ENCODE measurements at places on chromosomes 3 and 15.

- no peak for DNase-seq
Observed at GRCh38 chr3:114953800-114954199, 193.3 kb downstream of the ZBTB20 start.

DNA sequence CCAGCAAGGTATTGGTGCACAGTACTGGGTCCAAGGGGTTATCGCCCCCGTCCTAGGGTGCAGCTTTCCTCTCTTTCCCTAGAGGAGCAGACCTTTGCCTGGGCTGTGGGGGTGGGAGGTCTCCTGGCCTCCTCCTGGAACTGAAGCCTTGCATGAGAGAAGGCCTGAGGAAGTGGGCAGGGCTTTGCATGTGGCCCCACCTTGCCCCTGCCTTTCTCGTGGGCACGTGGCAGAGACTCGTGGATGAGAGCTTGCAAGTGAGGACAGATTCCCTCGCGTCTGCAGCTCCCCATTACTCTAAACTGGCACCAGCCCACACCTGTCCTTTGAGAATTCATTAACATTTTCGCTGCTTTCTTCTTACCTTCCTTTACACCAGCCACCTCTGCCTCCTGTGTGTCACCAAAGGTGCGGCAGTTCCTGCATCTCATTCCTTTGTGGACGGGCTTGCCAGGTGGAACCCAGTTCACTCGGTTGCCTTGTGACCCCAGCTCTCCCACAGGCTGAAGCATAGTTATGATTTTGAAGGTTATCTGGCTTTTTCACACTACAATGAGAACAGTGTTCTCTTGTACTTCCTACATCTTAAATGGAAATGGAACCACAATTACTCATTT lies 40.9 kb upstream of the NR2C2 start:
- no peak for DNase-seq

GRCh38 chr15:70480196-70480856 lies 283.0 kb downstream of the UACA start:
- no peak for DNase-seq

DNA sequence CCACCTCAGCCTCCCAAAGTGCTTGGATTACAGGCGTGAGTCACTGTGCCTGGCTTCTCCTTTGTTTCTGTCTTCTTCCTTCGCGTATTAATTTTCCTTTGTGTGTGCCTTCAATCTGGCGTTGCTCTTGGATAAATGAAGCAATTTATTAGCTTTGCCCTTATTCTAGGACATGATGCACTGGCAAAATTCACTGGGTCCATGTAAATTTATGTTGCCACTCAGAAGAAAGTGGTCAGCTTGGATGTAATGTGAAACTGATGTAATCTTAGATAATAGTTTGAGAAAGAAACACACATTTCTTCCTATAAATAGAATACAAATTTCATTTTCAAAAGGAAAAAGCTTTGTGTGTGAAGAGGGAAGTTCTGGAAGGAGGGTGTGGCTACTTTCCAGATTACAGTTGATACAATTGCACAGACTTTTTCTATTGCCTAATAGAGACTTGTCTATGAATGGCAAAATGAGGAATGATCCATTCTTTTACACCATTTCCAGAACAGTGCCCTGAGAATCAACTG lies 23.3 kb upstream of the ATP1B3 start:
- DNase-seq: no peak

GRCh38 chr3:171959532-171960089 lies 79.8 kb upstream of the FNDC3B start:
- no peak for DNase-seq

DNA sequence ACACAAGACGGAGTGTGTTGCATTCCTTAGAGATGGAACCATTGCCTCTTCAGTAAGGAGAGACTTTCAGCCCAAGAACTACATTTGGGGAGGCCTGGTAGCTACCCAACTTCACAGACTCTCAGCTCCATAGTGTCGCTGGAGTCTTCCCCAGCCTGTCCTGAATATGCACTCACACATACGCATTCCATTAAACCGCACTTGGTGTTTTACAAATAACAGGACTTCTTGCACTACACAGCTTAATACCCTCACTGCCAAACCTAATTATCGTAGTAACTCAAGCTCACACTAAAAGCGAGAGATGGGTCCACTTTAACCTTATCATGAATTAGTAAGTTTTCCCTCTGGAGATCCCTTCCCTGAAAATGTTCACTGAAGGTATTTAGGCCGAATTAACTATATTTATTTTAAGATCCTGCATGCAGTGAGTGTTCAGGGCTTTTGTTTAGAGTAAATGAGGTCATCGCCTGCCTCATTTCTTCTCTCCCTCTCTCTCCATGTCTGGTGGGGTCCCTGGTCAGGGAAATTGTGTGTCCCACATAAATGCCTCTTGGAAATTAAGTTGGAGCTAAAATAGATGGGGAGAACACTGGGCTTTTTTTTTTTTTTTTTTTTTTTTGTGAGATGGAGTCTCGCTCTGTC lies 171.9 kb downstream of the FAM43A start:
- no peak for DNase-seq

- DNase-seq: no peak
Observed at GRCh38 chr3:164498917-164499316, 579.4 kb downstream of the SI start.

DNA sequence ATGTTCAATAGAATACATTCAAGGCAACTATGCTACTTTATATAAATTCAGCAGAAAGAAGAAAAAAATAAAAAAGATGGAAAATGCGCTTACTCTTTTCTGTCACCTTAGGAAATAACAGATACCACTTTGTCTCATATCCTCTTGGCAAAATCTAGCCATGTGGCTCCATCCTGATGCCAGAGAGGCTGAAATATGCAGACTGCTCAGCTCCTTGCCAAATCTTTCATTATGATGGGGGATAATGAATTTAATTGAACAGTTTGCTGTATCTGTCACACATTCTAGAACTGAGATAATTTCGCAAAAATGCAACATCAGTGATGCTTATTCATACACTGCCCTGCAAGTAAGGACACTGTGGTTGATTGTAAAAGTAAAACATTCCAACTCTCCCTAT lies 1081.5 kb downstream of the PLOD2 start:
- no peak for DNase-seq

DNA sequence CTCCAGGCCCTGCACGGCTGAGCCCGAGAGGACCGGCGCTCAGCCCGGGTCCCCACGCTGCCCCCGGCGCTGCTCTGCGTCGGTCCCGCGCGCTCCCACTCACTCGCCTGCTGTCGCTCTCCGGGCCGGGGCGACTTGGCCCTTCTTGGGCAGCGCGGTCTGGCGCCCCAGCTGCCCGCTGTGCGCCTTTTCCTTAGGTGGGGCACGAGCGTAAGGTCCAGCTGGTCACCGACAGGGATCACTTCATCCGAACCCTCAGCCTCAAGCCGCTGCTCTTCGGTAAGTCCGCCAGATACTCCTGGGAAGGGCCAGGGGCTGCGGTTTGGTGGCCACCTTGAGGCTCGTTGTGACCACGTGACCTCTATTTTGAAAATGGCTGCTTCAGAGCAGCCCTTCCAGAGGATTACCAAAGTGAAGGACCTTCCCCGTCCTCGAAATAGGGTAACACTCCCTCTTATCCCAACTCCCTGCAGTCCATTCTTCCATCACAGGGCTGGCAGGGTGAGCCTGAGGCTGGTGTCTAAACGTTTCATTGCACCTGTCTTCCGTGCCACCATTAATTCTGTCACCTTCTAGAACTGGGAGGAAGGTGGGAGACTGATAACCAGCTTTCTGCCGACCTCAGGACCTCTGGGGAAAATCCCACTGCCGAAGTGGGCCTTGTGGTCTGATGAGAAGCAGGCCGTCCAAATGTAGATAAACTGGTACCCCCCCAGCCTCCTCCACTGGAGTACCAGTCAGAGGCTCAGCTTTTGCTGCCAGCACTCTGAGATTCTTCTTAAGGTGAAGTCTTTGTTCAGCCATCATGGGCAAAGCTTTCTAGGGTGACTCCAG lies 812 bp downstream of the P4HTM start:
- DNase-seq: no peak

DNA sequence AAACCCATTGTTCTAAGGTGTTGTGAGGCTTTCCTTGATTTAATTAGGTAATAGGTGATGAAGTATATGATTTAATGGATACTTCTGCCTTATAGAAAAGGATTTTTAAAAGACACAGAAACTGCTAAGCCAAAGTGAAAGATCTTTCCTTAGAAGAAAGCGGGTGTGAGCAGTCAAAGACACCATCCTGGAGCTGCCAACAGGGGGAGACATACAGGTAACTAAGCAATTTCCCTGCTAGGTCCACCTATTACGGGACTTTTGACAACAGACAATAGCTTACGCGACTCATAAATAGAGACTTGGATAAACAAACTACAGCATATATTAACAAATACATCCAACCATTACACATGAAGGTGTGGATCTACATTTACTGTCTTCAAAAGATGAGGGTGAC lies 669.5 kb downstream of the SQOR start:
- no peak for DNase-seq

GRCh38 chr3:22977042-22977441 lies 226.1 kb upstream of the UBE2E2 start:
- no peak for DNase-seq

GRCh38 chr3:8645712-8646111 lies 1.1 kb upstream of the SSUH2 start:
- DNase-seq: no peak

DNA sequence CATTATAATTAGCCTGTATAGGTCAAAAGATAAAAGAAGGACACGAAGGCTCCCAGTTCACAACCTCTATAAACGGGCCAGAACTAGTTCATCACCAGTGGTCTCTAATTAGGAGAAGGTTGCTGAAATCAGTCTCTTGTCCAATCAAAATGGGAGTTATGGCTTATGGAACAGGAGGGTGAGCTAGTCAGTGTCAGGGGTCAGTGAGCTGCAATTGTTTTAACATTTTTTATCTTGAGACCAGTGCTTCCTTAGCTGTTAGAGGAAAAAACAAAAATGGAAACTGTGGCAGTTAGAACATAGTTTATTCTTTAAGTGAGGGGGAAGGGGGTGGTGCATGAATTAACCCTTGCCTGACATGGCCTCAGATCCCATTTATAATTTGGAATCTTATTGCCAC lies 141.7 kb downstream of the KCNMB2 start:
- DNase-seq: no peak

DNA sequence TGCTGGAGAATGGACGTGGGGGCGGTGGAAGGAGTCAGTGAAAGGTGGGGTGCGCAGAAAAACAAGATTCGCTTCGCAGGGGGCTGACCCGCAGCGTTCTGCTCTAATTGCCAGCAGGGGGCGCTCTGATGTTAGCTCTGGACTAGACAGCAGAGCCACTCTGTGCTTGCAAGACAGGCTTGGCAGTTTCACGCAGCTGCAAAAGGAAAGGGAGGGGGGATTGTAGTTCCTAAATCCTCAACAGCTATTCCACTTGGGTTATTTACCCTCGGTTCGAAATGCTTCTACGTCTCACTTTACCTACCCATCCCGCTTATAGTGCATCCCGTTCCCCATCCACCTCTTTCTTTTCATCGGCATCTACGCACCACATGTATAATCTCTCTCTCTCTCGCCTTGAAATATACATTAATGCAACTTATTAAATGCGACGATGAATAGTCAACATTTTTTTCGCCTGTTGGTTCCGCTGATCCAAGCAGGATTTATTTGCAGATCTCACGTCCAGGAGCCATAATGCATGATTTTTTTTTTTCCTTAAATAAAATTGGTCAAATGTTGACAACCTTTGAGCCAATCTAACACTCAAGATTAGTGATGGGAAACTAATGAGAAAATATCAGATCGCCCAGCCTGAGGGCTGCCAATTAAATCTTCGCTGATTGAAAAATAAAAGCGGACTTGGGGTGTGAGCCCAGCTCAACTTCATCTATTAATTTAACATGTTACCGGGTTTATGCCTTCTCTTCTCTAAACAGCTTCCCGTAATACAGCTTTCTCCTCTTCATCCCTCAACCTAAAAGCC lies 216.4 kb downstream of the MEIS2 start:
- DNase-seq: no peak

DNA sequence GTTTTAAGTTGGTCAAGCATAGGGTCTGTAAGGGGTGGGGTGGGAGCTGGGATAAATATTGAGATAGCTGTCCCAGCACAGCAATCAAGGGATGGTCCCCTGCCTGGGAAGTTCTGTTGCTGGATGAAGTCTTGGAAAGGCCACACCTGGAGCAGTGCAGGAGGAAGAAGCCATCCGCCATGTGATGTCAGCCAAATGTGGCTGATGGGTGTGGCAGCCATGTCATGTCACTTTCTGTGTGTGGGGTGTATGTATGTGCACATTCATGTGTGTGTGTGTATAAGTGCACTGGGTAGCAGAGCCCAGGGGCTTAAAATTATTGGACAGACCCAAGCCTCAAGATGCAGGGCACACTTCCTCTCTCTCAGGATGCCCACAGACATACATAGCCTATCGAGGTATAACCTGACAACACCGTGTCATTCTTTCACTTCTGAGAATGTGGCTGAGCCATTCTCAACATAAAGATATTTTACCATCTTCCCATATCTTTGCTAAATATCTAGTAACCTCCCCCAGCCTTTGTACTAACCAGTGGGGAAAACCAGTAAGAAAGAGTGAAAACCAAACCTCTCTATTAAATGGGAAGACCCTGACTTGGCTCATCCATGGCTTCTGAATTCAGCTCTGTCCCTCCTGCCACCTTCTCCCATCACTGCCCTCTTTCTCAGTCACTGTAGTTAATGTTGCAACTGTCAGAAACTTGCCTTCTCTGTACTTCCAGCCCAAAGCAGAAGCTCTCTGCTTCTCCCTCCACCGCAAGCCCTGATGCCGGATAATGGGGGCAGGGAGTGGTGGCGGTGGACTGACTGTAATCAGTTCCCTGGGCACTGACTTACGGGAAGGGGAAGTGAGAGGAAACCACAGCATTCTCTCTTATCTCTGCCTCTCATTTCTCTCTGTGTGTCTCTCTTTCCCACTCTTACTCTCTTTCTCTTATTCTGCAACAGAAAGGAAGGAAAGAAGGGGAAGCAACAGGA lies 11.2 kb downstream of the TNFSF10 start:
- DNase-seq: peak; percentile 3

DNA sequence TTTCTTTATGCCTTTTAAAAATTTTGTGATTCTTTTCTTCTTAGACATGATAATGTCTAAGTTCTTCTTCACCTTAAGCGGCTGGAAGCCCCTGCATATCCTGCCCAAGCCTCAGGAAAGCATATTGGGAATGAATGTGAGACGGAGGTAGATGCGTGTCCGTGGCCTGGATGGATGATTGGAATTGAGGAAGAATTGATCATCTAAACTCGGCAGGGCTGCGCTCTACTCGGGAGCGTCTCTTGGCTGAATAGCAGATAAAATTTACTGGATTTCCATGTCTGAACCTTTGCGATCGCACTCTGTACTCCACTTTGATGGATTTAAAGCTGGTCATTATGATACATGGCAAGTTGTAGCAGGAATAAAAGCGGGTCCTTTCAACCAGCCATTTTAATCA lies 406.7 kb upstream of the ONECUT1 start:
- DNase-seq: no peak

- no peak for DNase-seq
Observed at GRCh38 chr15:85451099-85451700, 70.8 kb downstream of the AKAP13 start.

Data from esophagus squamous epithelium (tissue), 5 donors.